ENCODE measurements at places on chromosomes 3 and 15.

DNA sequence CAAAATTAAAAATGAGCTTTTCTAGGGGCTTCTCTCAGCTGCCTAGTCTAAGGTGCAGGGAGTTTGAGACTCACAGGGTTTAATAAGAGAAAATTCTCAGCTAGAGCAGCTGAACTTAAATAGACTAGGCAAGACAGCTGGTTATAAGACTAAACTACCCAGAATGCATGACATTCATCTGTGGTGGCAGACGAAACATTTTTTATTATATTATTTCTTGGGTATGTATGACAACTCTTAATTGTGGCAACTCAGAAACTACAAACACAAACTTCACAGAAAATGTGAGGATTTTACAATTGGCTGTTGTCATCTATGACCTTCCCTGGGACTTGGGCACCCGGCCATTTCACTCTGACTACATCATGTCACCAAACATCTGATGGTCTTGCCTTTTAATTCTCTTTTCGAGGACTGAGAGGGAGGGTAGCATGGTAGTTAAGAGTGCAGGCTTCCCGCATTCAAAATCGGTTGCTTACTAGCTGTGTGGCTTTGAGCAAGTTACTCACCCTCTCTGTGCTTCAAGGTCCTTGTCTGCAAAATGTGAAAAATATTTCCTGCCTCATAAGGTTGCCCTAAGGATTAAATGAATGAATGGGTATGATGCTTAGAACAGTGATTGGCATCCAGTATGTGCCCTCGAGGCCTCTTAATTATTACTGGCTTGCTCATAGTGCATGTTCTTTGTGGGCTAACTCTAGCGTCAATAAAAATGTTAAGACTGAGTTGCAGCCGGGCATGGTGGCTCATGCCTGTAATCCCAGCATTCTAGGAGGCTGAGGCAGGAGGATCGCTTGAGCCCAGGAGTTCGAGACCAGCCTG, 984 bp downstream of the CCR5 start:
- H3K36me3 ChIP-seq, result no peaks in the 10 kb centered on the region
- peaks cover 6% of the 10 kb centered on the region for H3K4me1 ChIP-seq
- no peak overlapping the region for H3K27ac ChIP-seq
- peaks cover 18% of the 10 kb centered on the region for H3K27me3 ChIP-seq

DNA sequence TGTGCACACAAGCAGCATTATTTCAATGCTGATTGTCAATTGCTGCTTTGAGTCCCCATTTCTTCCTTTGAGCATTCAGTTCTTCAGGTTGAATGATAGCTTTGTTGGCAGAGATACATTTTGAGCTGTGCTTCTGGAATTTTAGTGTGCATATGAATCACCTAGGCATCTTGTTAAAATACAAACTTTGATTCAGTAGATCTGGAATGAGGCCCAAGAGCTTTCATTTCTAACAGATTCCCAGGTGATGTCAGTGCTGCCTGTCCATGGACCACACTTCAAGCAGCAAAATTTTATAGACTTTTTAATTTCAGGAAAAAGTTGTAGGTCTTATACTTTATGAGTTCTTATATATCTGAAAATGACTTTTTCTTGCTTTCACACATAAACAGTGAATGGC, 131.1 kb downstream of the ADAMTSL3 start:
- no peak overlapping the region for H3K27ac ChIP-seq
- no peak for DNase-seq
- no peak overlapping the region for H3K4me3 ChIP-seq

DNA sequence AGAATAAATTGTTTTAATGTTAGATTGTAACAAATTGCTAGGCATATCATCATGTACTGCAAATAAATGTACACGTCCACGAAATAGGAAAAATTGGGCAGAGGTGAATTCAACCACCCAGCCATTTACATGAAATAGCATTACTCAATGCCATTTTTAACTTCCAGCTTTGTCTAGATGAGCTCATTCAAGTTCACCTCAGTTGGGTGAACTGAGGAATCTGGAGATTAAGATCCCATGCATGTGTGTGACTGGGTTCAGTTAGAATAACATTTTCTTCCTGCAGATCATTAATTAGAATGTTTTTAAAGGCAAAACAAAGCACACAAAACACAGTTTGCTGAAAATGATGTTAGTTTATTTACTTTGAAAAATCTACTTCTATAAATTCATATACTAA, 767.8 kb upstream of the GOLIM4 start:
- no peak overlapping the region for H3K4me3 ChIP-seq
- no peak overlapping the region for H3K27ac ChIP-seq
- no peaks in the 10 kb centered on the region for H3K36me3 ChIP-seq
- no peaks in the 10 kb centered on the region for H3K27me3 ChIP-seq

- H3K4me1 ChIP-seq, result no peaks in the 10 kb centered on the region
- H3K27me3 ChIP-seq, result no peaks in the 10 kb centered on the region
- no peak for DNase-seq
- H3K27ac ChIP-seq, result no peak overlapping the region
Observed at GRCh38 chr3:8713901-8714759, 19.5 kb upstream of the CAV3 start.

GRCh38 chr15:57403566-57404325, 27.4 kb downstream of the CGNL1 start:
- no peak overlapping the region for H3K27ac ChIP-seq
- H3K27me3 ChIP-seq, result no peaks in the 10 kb centered on the region
- no peak overlapping the region for H3K4me3 ChIP-seq

DNA sequence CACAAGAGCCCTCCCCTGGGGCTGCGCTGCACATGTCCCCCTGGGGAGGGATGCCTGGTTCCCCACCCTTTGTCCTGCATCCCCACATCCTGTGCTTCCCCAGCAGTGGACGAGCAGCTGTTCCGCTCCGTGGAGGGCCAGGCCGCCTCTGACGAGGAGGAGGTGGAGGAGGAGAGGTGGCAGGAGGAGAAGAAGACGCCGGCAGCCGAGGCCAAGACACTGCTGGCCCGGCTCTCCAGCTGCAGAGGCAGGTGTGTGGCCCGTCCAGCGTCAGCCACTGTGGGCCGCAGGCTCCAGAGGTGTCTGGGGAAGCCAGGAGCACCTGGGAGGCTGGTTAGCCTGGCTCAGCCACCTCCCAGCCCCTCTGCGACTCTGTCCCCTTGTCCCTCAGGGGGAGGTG, 27.9 kb upstream of the GP9 start:
- no peaks in the 10 kb centered on the region for H3K4me1 ChIP-seq
- DNase-seq, result no peak
- H3K27me3 ChIP-seq, result no peaks in the 10 kb centered on the region
- no peak overlapping the region for H3K27ac ChIP-seq
- no peaks in the 10 kb centered on the region for H3K36me3 ChIP-seq
